ENCODE measurements at places on chromosomes 6 and 20.

- no peak for DNase-seq
Measured at GRCh38 chr20:21136015-21136732, 10.3 kb downstream of the KIZ start.

GRCh38 chr6:27592481-27593199 is 119.7 kb upstream of the ZNF184 start:
- no peak for DNase-seq

DNA sequence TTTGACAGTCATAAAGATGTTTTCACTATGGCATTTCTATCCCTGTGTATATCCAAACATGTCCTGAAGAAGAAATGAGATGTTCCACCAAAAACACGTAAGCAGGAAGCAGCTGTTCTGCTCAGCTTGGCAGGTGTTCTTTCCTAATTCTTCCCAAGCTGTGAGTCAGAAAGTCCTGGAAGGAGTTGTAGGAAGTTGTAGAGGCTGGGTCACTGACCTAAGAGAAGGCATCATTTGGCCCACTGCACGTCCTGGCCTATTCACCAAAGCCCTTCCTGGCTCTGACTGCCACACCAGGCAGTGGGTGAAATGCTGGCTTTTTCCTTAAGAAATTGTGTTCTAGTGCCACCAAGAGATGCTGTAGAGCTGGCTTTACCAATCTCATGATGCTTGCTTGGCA is 40.3 kb downstream of the STX11 start:
- DNase-seq: no peak

- DNase-seq: peak; percentile 26
Measured at GRCh38 chr6:163457637-163458561, 43.4 kb downstream of the QKI start.

DNA sequence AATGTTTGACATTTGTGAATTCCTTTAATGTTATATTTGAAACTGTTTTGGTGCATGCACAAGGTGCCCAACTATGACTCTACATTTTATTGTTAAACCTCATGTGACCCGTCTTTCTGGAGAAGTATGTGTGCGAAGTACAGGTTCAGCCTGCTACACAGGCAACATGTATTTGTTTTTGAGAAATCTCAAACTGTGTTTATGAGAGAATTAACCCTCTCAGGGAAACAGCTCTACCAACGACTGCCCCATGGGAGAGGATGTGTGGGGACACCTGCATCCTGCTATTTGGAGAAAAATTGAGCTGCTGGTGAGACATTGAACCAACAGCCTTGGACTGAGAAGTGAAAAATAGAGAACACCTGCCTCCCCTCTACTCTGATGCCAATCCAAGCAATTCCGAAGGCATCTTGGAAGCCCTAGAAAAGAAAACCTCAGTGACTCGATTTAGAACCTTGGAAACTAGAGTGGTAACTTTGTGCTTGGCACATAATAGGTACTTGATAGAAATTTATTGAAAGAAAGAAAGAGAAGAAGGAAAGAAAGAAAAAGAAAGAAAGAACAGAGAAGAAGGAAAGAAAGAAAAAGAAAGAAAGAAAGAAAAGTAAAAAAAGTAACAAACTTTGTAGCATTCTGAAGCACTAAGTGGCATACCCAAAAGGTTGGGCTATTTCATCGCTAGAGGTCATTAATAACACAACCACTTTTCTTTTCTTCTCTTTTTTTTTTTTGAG is 2.9 kb upstream of the AKAP12 start:
- no peak for DNase-seq

GRCh38 chr6:12490904-12491571 is 200.9 kb downstream of the EDN1 start:
- no peak for DNase-seq

DNA sequence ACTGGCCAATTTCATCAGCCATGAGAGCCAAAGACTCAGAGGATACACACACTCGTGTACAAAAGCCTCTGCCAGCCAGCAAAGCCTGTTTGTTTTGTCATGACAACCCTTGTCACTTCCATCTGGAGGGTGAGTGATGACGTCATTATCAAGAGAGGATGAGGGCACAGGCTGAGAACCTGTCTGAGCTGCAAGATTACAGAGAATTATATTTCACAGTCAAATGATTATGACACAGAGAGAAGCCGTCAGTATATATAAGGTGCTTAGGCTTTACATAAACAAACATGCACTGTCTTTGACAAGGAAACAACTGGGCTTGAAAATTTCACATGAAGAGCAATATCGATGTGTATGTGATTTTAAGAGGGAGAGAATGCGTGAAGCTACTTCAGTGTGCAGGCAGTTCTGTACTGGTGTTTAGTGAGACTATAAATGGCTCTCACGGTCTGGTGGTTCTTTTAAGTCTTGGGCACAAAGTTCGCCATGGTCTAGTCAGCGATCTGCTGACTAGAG is 36.5 kb upstream of the BCLAF1 start:
- DNase-seq: no peak

- no peak for DNase-seq
Measured at GRCh38 chr20:11813106-11813890, 104.4 kb upstream of the BTBD3 start.

GRCh38 chr20:33337531-33338165 is 54.6 kb downstream of the BPIFB1 start:
- DNase-seq: no peak

DNA sequence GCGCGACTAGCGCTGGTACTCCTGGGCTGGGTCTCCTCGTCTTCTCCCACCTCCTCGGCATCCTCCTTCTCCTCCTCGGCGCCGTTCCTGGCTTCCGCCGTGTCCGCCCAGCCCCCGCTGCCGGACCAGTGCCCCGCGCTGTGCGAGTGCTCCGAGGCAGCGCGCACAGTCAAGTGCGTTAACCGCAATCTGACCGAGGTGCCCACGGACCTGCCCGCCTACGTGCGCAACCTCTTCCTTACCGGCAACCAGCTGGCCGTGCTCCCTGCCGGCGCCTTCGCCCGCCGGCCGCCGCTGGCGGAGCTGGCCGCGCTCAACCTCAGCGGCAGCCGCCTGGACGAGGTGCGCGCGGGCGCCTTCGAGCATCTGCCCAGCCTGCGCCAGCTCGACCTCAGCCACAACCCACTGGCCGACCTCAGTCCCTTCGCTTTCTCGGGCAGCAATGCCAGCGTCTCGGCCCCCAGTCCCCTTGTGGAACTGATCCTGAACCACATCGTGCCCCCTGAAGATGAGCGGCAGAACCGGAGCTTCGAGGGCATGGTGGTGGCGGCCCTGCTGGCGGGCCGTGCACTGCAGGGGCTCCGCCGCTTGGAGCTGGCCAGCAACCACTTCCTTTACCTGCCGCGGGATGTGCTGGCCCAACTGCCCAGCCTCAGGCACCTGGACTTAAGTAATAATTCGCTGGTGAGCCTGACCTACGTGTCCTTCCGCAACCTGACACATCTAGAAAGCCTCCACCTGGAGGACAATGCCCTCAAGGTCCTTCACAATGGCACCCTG is 1.6 kb downstream of the TPBG start:
- peak; percentile 12 for DNase-seq

GRCh38 chr20:62136283-62137091 is 6.7 kb downstream of the PSMA7 start:
- peak; percentile 71 for DNase-seq

- DNase-seq: no peak
Measured at GRCh38 chr6:106225581-106225980, 100.0 kb downstream of the ATG5 start.

DNA sequence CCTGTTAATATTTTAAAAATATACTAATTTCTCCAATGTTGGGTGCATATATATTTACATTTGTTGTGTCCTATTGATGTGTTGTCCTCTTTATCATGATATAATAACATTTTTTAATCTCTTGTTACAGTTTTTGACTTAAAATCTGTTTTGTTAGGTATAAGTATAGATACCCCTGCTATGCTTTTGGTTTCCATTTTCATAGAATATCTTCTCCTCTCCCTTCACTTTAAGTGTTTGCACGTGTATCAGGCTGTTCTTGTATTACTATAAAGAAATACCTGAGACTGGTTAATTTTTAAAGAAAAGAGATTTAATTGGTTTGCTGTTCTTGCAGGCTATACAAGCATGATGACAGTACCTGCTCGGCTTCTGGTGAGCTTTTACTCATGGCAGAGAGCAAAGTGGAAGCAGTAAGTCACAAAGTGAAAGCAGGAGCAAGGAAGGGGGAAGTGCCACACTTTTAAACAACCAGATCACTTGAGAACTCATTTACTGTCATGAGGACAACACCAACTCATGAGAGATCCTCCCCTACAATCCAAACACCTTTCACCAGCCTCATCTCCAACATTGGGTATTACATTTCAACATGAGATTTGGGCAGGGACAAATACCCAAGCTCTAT is 340.5 kb upstream of the SYNCRIP start:
- no peak for DNase-seq

GRCh38 chr6:92977018-92977417 is 442.3 kb downstream of the EPHA7 start:
- no peak for DNase-seq

- DNase-seq: no peak
Measured at GRCh38 chr6:42482174-42482573, 30.4 kb upstream of the TRERF1 start.

DNA sequence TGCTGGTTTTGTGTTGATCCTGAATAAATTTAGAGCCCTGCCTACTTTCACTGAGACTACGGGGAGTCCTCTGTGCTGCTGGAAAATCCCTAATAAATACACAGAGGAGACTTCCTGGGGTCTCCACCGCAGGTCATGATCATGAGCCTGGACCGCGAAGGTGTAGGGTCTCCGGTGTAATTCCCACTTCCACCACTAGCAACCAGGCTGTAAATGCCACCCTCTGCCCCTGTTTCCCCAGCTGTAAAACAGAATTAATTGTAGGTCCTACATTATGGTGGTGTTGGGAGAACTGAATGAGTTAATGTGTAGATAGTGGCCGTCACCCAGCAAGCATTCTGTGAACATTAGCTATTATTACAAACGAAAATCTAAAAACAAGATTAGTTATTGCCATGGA is 191.6 kb upstream of the THBS2 start:
- no peak for DNase-seq

DNA sequence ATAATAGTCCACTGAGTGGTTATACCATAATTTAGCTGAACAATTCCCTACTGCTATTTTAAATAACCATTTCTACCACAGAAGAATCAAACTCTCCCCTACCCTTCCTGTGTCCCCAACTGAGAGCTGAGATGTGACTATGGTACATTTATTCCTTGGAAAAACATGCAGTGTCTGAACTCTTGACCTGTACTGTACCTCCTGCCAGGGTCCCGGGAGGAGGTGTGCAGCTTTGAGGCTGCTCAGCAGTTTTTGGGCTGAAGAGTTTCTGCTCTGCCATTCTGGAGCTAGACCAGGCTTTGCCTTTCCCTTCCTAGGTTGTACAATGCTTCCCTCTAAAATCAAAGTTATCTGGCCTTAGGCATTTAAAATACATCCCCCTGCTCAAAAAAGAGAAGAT is 275.1 kb upstream of the SGK1 start:
- DNase-seq: no peak

DNA sequence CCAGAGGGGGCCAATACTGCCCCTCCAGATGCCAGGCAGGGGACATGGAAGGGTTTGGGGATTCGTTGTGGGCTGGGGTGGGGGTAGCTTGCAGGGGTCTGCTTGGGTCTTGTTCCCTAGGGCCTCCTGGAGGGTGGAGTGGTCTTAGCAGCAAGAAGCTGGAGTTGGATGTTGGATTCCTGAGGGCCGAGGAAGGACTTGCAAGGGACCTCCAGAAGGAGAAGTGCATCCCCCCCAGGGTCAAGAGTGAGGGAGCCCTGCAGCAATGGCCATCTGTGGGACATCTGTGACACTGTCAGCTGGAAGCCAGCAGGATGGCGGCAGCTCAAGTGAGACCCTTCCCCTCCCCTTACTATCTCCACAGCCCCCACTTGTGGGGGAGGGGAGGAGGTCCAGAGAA is 25.4 kb upstream of the CCN5 start:
- DNase-seq: no peak

DNA sequence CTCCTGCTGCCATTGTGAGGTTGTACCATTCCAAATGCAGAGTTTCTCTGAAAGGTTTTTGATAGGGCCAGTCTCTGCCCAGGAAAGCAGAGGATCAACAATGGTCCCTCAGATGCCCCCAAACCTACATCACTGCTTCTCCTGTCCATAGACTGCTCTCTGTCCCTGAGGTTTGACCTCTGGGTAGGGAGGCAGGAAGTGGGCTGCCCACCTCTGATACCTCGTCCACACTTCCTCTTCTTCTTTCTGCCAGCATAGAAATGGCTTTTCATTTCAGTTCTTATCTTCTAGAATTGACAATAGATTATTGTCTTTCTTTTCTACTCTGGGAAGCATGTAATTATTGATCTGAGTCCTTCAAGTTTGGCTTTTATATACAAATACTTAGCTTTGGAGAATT is 170.6 kb downstream of the TRMT11 start:
- no peak for DNase-seq

DNA sequence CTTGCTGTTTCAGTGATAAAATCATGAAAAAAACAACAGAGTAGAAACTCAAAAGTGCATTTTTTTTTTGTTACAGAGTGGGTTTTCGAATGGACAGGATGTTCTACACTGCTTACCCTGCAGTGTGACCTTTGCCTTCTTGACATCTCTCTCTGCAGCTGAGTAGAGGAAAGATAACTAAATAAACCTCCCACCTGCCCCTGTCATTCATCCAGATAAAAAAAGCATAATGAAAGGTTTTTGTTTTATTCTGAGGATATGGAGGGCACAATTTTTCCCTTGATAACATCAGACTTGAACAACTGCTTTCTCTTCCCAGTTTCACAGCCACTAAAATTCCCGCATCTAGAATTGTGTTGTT is 193.6 kb upstream of the FOXQ1 start:
- no peak for DNase-seq

DNA sequence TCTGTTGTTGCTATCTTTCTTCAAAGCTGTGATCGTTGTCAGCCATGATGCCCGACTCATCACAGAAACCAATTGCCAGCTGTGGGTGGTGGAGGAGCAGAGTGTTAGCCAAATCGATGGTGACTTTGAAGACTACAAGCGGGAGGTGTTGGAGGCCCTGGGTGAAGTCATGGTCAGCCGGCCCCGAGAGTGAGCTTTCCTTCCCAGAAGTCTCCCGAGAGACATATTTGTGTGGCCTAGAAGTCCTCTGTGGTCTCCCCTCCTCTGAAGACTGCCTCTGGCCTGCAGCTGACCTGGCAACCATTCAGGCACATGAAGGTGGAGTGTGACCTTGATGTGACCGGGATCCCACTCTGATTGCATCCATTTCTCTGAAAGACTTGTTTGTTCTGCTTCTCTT is 19.3 kb downstream of the ABCF1 start:
- no peak for DNase-seq

DNA sequence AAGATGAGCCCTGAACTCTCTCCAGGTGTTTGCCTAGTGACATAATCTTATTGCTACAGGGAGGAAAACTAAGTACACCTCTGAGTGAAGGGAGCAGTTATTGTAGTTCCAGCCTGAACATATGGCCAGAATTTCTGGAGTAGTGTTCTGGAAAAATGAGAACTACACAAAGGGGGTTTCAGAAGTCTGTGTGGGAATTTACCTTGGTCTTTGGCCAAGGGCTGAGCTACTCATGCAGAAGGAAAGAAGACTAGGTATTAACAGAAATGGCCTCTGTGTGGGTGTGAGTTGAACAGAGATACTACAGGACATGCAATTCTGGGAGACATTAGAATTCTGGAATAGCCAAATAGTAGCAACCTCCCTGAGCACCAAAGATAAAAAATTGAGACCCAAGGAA is 1009.7 kb upstream of the GJE1 start:
- DNase-seq: no peak

- DNase-seq: no peak
Measured at GRCh38 chr6:97066056-97066455, 141.5 kb downstream of the KLHL32 start.

- DNase-seq: no peak
Measured at GRCh38 chr20:56163806-56164205, 84.7 kb upstream of the MC3R start.

GRCh38 chr6:31752739-31753319 is 9.6 kb upstream of the SAPCD1 start:
- no peak for DNase-seq

All from mucosa of gallbladder (tissue), 1 donor.